ENCODE measurements at places on chromosomes 5 and 9.

GRCh38 chr5:181204826-181205760 lies at the start of gene TRIM7:
Gene TRIM7 (minus strand): TSS chr5:181205196. CDS start chr5:181205110, 86 bp downstream.
- no peak for DNase-seq

DNA sequence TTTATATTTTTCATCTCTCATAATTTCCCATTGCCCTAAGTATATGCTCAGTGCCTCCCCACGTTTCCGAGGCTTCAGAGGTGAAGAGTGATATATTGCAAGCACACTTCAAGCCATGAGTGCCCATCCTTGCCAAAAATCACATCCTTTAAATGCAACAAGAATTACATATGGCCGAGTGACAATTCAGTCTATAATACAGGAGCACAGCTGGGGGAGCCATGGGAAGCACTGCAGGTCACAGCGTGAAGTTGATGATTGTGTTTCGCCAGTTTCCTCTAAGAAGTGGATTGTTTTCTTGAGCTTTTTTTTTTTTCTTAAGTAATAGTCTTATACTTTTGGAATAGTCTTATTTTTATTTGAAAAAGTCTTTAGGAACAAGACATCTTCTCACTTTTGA lies 61.1 kb downstream of the MTRR start:
- DNase-seq = no peak

DNA sequence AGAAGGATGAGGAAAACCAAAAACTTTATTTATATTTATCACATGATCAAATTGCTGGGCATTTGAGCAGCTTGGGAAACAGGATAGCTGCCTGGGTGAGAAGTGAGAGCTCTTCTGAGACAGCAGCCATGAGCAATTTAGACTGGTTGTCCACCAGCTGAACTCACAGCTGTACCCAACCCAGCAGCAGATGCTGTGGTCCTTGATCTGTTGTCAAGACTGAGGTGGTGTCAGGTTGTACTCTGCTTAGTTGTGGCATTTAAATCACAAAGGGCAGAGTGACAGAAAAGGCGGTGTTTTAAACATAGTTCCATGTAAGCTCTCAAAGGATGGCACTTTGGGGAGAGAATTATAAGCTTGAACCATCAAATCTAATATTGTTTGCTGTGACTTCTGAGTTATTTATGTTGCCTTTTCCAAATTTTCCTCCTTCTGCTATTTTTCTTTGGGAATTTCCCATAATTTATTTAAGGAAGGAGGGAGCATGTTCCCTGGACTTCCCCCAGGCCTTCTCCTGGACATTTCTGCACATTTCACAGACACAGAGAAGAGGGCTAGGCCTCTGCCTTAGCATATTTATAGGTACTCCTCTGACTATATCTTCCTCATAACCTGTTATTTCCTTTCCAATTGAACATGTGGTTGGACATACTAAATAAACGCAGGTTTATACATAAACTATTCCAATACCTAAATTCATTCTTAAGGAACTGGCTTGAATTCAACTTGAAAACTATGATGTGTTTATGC lies 117.7 kb upstream of the FER start:
- DNase-seq = no peak

DNA sequence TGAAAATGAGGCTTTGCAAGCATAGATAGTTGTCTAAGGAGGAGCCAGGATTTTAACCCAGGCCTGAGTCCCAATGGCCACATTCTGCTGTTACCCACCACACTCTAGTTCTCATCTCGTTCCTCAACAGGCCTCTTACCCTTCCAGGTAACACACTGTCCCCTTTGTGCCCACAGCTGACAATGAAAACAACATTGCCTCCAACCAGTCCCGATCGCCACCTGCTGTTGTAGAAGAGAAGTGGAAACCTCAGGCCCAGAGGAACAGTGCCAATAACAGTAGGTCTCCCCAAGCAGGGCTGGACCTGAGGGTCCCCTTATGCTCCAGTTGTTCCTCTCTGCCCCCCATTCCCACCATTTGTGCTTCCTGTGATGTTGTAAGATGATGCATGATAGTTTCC lies 30.4 kb downstream of the AMBP start:
- DNase-seq = no peak

- no peak for DNase-seq
Observed at GRCh38 chr5:96940586-96940985, 4.7 kb downstream of the LNPEP start.

DNA sequence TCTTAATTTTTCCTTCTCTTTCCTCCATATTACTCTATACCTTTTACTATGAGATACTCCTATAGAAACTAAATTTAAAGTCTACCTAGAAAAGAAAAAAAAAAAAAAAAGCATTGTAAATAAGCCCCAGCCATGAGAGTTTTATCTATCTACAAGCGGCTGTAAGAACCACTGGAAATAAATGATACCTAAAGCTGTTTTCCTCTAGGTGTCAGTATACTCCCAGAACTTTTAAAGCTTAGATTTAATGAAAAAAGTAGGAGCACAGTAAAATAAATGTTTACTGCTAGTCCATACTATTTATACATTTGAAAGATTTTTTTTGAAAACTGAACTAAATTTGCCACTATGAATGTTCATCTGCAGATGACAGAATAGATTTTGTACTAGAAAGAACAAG lies 26.2 kb downstream of the TYRP1 start:
- DNase-seq = peak; percentile 73

GRCh38 chr9:70811638-70812037 lies 309.8 kb downstream of the TRPM3 start:
- DNase-seq = no peak

DNA sequence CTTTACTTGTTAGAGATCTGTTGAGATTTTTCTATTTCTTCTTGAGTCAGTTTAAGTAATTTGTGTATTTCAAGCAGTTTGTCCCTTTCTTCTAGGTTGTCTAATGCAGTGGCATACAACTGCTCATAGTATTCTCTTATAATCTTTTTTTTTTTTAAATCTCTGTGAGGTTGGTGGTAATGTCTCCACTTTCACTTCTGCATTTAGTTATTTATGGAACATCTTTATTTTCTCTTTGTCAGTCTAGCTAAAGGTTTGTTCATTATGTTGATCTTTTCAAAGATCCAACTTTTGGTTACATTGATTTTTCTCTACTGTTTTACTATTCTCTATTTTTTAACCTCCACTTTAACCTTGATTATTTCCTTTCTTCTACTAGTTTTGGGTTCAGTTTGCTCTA lies 13.8 kb downstream of the FOXE1 start:
- no peak for DNase-seq

GRCh38 chr9:8802242-8802641 lies 1002.7 kb upstream of the DMAC1 start:
- no peak for DNase-seq

DNA sequence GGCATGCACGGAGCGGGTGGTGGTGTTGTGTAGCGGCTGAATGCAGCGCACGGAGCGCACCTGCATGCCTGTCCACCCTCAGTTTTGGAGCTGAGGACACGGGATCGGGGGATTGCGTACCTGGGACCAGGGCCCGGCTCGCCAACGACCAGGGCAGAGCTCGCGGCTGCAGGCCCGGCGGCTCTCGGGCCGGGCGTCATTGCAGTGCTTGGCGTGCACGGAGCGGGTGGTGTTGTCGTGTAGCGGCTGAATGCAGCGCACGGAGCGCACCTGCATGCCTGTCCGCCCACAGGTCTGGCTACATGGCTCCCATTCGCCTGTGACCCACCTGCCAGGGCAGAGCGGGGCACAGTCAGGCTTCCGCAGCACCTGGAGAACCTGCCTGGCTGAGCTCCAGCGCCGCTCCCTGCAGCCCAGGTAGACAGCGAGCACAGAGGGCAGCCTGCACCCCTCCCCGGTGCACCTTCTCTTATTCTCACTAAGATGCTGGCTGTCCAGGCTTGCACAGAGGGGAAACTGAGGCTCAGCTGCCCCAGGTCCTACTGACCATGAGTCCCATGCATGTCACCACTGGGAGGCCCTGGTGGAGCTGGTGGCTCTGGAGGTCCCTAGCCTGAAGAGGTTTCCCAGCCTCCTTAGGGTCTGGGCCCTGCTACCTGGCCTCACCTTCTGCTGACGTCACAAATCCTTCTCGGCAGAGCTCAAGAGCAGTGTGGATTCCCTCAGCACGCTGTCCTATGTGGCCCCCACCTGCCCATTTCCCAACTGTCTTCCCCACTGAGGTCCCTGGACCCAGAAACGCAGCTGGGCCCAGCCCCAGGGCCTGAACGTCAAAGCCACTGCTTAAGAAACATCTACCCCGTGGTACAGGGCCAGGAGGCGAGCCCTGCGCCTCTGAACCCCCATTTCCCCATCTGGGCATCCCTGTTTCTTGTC lies 64.9 kb downstream of the ZNF354C start:
- DNase-seq = no peak

GRCh38 chr5:142491270-142491669 lies 166.4 kb upstream of the SPRY4 start:
- no peak for DNase-seq

DNA sequence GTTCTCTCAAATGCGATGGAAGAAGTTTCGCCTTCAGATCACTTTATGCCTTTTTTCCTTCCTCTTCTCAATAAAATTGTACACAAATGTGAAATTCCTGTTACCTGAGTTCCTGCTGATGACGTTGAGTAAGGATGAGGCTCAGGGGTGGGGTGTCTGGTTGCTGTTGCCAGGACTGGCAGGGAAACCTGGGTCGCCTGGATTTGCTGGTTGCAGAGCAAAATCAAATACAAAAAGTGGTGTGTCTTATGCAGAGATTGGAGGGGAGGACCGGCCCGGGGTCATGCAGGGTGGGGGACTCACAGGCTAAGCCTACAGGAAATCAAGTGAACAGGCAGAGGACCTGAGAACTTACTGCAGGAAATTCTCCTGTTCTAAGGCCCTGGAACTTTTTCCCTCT lies 39.2 kb downstream of the ANXA2R start:
- no peak for DNase-seq

- no peak for DNase-seq
Observed at GRCh38 chr5:3199962-3200755, 395.5 kb upstream of the IRX1 start.

DNA sequence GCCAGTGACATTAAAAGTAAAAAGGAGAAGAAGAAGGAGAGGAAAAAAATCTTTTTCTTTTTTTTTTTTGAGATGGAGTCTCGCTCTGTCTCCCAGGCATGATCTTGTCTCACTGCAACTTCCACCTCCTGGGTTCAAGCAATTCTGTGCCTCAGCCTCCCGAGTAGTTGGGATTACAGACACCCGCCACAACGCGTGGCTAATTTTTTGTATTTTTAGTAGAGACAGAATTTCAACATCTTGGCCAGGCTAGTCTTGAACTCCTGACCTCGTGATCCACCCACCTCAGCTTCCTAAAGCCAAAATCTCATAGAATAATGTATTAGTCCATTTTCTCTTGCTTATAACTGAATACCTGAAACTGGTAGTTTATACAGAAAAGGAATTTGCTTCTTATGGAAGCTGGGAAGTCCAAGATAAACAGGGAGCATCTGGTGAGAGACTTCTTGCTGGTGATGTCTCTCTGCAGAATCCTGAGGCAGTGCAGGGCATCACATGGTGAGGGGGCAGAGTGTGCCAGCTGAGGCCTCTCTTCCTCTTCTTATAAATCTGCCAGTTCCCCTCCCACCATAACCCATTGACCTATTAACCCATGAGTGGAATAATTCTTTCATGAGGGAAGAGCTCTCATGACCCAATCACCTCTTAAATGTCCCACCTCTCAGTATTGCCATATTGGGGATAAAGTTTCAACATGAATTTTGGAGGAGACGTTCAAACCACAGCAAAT lies 466.3 kb downstream of the GADD45G start:
- DNase-seq = no peak

DNA sequence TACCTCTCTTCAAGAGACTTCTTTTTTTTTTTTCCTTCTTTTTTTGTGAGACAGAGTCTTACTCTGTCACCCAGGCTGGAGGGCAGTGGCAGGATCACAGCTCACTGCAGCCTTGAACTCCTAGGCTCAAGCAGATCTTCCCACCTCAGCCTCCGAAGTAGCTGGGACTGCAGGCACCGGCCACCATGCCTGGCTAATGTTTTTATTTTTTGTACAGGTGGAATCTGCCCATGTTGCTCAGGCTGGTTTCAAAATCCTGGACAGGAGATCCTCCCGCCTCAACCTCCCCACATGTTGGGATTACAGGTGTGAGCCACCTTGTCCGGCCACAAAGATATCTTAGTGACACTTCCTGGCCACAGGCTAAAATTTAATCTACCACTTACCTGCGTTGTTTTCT lies 42.9 kb upstream of the F2RL1 start:
- DNase-seq = no peak

- no peak for DNase-seq
Observed at GRCh38 chr9:126421567-126422428, 95.2 kb downstream of the MVB12B start.

DNA sequence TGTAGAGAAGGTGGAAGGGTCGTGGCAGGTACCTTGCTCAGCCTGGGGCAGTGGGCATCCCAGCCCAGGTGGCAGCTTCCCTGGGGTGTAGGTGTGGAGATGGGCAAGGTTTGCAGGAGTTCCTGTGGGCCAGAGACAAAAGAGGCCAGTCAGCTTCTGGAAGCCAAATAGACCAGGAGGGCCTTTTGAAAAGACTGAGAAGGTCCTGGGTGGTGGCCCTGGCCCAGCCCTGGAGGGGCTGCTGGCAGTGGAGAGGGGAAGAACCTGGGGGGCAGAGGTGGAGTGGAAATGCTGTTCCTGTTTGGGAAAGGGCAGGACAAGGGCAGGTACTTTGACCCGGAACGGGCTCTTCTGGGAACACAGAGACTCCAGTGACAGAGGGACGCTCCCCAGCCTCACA lies 7.0 kb upstream of the IL3 start:
- no peak for DNase-seq

DNA sequence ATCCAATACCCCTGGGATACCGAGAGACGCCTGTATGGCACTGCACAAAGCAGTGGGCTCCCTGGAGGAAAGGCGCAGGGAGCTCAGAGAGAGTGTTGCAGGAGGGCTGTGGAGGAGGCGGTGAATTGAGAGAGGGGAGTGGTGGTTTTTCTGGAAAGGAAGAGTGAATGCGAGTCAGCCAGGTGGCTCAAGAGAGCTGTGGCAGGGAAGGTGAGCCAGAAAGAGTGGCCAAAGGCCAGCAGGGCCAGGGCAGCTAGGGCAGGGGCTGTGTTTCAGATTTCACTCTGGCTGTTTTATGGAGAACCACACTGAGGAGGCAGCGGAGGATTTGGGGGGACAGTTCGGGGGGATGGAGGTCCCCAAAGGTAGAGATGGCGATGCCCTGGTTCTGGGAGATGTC lies 13.0 kb upstream of the DAB2IP start:
- no peak for DNase-seq

DNA sequence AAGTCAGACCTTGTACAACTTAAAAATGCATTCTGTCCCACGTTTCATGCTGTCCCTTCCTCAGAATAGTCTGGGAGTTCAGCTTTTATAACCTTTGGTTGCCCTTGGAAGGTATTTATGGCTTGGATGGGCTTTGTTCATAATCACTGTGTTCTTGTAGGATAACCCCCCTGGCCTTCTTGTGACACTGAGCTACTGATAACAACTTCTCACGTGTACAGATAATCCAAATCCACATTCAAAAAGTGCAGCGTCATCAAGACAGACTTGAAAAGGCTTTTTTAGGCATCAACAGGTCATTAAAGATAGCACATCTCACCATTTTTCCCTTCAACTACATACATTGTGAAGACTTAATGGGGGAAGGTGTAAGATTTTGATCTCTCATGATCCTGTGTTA lies 42.0 kb downstream of the SLC1A3 start:
- no peak for DNase-seq
